Esophagus mucosa (tissue), 1 donor: ENCODE measurements at places on chromosomes 3 and 15. TPM values are rescaled to one million over a fixed set of nuclear protein-coding genes. Genes with fewer than 3 reads are reported as not detected.

The KNG1 gene
- not detected for total RNA-seq

DNA sequence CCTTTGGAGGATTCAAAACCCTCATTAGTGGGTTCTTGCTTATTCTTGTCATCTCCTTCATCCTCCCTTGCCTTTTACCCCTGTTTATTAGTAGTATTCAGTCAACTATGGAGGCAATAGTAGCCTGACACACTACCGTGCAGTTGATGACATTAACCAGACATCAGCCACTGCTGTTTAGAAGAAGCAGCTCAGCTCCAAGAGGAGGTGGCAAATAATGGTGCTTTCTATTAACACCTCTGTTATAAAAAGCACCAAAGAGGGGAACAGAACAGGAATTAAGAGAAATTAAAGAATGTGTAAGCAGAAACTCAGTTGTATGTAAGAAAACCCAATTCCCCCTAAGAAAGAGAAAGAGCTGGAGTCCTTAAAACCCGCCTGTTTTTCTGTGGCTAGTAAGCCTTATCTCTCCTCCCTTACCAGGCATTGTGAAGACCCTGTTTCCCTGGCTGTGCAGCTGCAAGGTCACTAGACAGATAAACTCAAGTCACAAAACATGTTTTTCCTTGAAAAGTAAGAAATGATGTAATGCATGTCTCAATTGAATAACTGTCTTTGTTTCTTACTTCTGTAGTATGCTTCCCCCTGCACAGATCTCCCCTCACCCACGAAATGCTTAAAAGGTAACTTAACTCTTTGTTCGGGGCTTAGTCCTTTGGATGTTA is 21.2 kb downstream of the CCR4 start:
- no peak for ATAC-seq

- no peak for ATAC-seq
Observed at GRCh38 chr15:69237718-69238117, 61.0 kb upstream of the PAQR5 start.

- no peak for ATAC-seq
Observed at GRCh38 chr15:48300038-48300437, 31.2 kb upstream of the DUT start.

DNA sequence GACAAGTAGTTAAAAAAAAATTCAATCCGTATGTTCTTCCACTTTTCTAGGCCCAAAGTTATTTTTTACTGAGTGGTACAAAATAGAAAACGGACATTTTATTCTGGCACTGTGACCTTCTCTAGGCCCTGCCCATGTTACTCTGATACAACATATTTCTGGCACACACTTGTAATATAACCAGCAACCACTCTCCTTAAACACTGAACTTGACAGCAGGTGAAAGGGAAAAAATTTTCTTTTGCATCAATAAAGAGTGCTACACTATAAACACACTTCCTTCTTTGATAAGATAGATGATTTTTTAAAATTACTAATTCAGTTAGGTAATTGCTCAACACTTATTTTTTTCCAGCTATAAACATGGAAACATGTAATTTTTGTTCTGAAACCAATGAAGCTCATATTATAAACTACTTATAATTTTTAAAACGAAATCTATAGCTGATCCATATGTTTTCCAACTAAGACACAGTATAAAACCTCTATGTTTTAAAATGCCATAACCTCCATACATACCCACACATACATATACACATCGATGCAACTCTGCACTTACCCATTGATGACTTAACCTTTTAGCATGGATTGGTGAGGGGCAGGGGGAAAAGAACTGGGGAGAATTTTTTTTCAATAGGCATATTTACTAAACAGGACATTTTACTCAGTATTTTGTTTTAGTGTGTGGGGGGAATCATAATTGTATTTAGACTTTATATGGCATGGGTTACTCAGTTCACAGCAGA is 5.3 kb upstream of the CTNNB1 start:
- no peak for ATAC-seq

DNA sequence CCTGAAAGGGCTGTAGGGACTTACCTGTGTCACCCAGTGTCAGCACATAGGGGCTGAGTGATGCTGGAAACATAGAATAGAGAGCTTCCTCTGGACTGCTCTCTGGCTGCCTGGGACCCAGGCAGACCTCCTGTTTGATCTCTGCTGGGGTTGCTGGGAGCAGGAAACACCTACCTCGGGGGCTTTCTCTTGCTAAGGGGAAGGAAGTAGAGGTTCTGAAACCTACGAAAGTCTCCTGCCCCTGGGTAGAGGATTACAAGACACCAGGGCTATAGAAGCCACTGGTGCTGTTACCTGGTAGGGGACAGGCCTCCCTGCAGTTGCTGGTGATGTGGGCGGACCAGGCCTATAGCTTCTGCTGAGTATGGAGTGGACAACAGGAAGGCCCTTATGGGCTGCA is 81.7 kb downstream of the DHX30 start:
- no peak for ATAC-seq

- no peak for ATAC-seq
Observed at GRCh38 chr15:40436116-40436891, 4.4 kb upstream of the BAHD1 start.

The STRIT1 gene
- total RNA-seq, result not detected

The NANOGP8 gene
- 0.44 TPM for total RNA-seq

DNA sequence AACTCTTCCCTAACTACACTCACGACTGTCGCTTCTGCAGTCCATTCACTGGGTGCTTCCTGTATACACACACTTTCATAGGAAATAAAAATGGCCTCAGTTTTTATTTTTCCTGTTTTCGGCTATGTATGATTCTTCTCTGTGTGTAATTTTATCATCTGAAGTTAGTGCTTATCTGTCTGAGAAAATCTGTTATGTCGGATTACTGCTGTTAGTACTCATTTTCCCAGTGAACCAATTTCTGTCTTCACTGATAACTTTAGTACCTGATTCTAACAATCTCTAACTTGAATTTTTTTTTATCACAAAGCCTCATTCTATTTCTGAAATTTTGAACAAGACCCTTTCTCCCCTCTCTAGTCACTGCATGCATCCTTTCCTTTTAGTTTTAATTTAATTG is 20.9 kb downstream of the RAB5A start:
- ATAC-seq, result no peak

The P4HTM gene
- 8.4 TPM for total RNA-seq

DNA sequence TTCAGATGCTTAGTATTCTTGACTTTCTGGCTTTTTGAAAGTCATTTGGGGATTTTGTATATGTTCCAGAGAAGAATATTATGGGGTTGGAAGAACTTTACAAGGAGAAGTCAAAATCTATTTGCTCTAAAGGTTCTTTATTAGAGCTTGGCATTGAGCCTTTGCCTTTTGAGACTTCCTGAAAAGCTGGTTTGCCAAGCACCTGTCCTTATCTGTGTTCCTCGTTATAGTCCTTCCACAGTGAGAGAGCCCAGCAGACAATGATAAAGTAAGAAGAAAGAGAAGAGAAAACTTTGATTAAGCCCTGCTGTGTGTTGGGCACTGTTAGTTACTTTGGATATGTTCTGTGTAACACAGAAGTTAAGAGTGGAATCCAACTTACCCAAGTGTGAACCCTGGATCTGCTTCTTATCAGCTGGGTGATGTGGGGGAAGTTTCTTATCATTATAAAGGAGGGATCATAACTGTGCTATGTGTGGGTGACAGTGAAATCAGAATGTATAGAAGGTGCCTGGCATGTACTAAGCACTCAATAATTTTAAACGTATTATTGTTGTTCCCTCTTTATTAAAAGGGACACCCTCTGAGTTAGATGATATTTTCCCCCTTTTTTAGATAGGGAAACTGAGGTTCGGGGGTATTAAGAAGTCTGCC is 44.3 kb upstream of the POLR2M start:
- ATAC-seq, result no peak

The FYCO1 gene
- 18.5 TPM for total RNA-seq

- ATAC-seq, result no peak
Observed at GRCh38 chr15:96807361-96807760, 476.9 kb downstream of the NR2F2 start.

DNA sequence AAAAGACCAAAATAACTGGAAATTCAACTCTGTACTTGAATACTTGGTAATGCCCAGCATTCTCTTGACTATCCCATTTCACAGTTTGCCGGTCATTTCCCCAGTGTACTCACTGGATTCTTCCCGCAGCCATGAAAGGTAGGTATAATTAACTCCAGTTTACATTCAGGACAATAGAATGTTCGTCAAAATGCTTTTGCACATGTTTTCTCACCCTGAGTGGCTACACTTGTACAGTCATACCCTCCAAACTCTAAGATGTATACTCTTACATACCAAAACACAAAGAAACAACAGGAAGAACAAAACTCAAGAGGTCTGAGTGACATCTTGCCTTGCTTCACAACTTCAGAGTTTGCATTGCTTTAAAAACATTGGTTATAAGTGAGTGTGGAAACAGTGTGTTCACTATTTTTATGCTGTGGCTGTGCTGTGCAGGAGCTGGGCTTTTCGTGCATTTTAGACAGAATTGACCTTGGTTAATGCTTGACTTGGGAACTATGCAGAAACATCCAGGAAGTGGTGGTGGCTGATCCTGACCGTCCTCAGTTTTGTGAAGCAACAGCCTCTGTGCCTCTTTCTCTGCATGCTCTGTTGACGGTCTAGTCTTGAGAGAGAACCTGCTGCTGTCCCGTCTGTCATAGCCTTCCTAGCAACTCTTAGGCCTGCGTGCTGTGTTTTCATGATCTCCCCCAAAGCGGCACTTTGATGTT is 90.5 kb downstream of the IGF1R start:
- ATAC-seq, result no peak

- no peak for ATAC-seq
Observed at GRCh38 chr3:170355738-170356595, 1.5 kb upstream of the SKIL start.

The MAN2A2 gene
- 15.3 TPM for total RNA-seq

- ATAC-seq, result no peak
Observed at GRCh38 chr15:61186905-61187741, 42.0 kb downstream of the RORA start.

- peak; percentile 89 for ATAC-seq
Observed at GRCh38 chr3:126753191-126754160, 49.4 kb downstream of the CHCHD6 start.

The ZBBX gene
- total RNA-seq, result 0.04 TPM

DNA sequence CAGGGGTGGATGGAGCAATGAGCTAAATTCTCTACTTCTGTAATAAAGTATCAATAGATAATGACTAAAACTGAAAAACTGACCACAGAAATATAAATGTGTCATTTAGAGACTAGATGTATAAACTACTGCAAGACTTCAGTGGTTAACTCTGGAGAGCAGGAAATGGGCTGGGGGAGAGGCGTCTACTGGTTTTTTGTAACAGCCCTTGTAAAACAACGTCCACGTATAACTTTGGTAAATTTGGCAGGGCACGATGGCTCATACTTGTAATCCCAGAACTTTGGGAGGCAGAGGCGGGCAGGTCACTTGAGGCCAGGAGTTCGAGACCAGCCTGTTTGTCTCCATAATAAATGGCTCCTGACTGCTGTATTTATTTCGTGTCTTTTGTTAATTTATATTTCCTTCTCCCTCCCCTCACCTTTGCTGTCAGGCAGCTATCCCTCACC is 12.5 kb downstream of the RAB27A start:
- no peak for ATAC-seq
